ENCODE measurements at places on chromosomes 3 and 15. TPM values are rescaled to one million over a fixed set of nuclear protein-coding genes. Genes with fewer than 3 reads are reported as not detected.

- no peaks in the 10 kb centered on the region for H3K4me1 ChIP-seq
- no peaks in the 10 kb centered on the region for H3K36me3 ChIP-seq
- no peak overlapping the region for H3K4me3 ChIP-seq
- no peak for DNase-seq
Observed at GRCh38 chr15:75985971-75986370, 26.3 kb downstream of the NRG4 start.

- peak overlapping the region; percentile 56 for H3K27ac ChIP-seq
- no peaks in the 10 kb centered on the region for H3K36me3 ChIP-seq
- H3K27me3 ChIP-seq: no peaks in the 10 kb centered on the region
- DNase-seq: no peak
Observed at GRCh38 chr3:133945381-133946095, 49.9 kb upstream of the RAB6B start.

- no peaks in the 10 kb centered on the region for H3K27me3 ChIP-seq
- DNase-seq: peak; percentile 62
- H3K4me1 ChIP-seq: no peaks in the 10 kb centered on the region
- peak overlapping the region; percentile 35 for H3K27ac ChIP-seq
- no peaks in the 10 kb centered on the region for H3K36me3 ChIP-seq
- H3K4me3 ChIP-seq: no peak overlapping the region
Observed at GRCh38 chr3:39216176-39216790, 23.9 kb upstream of the XIRP1 start.

- no peak for DNase-seq
- H3K27ac ChIP-seq: no peak overlapping the region
- no peaks in the 10 kb centered on the region for H3K27me3 ChIP-seq
- H3K4me3 ChIP-seq: no peak overlapping the region
- no peaks in the 10 kb centered on the region for H3K4me1 ChIP-seq
- no peaks in the 10 kb centered on the region for H3K36me3 ChIP-seq
Observed at GRCh38 chr3:6540981-6541380, 319.9 kb upstream of the GRM7 start.

DNA sequence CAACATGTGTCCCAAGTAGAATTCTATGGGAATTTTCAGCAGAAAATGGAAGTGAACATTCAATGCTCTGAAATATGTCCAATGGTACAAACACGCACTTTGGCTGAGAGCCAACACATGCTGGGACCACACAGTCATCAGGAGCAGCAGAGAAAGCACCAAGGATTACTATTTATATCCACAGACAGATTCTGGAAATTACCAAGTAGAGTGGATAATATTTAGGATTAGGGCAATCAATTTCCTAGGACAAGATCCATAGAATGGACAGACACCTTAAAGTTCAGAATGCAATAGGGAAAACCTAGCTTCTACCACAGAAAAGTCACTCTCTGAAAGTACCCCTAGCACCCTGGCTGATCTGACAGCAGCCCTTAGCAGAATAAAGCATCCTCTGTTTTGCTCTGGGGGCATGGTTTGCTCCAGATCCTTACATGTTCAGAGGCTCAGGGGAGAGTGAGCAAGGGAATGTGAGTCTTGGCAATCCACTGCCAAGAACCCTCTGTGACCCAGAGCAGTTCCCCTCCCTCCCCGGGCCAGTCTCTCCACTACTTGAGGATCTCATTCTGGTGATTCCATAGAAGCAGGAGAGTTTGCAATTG lies 206.0 kb upstream of the WNT5A start:
- peak; percentile 50 for DNase-seq
- peaks cover 13% of the 10 kb centered on the region for H3K4me1 ChIP-seq
- no peak overlapping the region for H3K4me3 ChIP-seq
- no peaks in the 10 kb centered on the region for H3K27me3 ChIP-seq
- H3K36me3 ChIP-seq: no peaks in the 10 kb centered on the region

RTP4 gene
- 0.27 TPM for total RNA-seq

All from muscle of leg (tissue), 16 donors.